ENCODE measurements at places on chromosomes 12 and 14. TPM values are rescaled to one million over a fixed set of nuclear protein-coding genes. Genes with fewer than 3 reads are reported as not detected.

GRCh38 chr12:119153477-119154434 lies 25.0 kb upstream of the HSPB8 start:
- DNase-seq: peak; percentile 76

DNA sequence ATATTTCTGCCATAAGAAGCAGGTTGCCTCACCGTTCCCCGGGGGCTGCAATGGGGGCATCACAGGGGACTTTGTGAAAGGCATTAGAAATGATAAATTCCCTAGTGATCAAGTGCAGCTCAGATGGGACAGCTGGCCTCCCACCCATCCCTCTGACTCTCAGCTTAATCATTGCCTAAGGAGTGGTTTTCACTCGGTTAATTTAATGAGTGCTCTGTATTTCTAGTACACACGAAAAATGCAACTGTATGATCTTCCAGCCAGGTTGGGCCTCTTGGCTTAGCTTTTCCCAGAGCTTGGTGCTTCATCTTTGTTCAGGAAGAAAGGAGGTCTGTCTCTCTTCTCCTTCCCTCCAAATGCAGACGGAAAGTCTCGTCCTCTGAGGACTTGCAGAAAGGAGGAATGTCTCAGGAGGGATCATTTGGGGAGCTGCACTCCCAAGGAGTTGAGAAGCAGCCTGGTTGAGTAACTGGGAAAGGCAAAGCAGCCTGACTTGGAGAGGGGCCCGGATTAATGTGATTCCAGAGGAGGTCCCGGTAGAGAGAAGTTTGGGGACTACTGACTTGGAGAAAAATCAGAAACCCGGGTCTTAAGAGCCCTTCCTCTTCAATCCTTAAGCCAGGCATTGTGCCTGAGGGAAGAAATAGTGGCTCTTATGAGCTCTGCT lies 7.2 kb downstream of the CD9 start:
- no peak for DNase-seq

DNA sequence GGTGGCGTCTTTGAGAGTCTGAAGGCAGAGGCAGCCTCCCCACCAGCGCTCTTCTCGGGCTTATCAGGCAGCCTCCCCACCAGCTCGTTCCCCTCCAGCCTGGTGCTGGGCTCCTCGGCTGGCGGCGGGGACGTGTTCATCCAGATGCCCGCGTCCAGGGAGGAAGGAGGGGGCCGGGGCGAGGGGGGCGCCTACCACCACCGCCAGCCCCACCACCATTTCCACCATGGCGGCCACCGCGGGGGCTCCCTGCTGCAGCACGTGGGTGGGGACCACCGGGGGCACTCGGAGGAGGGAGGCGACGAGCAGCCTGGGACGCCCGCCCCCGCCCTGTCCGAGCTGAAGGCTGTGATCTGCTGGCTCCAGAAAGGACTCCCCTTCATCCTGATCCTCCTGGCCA lies 11.8 kb downstream of the RNFT2 start:
- DNase-seq: no peak

GRCh38 chr14:54486685-54487084 lies 2.1 kb downstream of the GMFB start:
- DNase-seq: no peak

DNA sequence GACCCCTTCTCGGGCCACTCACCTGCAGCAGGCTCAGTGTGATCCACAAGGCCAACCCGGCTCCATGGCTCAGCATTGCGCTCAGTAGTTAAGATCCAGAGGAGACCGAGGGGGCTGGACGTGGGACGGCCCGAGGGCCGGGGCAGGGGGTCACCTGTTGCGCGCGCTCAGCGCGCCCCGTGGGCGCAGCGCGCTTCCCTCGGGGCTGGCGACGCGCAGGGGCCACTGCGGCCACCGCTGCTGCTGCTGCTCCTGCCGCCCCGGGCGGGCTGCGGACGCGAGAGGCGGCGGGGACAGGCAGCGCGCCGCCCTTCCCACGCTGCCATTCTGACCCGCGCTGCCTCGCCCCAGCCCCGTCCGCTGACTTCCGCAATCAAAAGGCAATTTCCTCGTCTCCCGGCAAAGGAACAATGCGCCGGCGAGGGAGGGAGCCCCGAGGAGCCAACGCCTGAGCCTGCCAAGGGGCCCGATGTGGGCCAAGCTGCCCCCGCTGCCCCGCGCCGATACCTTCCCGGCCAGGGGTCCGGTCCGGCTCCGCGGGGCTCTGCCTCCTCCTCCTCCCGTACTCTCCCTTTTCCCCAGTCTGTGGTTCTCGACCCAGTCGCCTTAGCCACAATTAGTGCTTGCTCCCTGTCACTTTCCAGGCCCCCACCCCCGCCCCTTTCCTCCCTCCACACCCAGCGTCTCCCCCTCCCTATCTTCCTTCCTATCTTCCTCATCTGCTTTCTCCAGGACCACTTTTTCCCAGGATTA lies 27.3 kb downstream of the PTPRB start:
- peak; percentile 67 for DNase-seq

- no peak for DNase-seq
Observed at GRCh38 chr14:66802962-66803361, 295.0 kb downstream of the GPHN start.

DNA sequence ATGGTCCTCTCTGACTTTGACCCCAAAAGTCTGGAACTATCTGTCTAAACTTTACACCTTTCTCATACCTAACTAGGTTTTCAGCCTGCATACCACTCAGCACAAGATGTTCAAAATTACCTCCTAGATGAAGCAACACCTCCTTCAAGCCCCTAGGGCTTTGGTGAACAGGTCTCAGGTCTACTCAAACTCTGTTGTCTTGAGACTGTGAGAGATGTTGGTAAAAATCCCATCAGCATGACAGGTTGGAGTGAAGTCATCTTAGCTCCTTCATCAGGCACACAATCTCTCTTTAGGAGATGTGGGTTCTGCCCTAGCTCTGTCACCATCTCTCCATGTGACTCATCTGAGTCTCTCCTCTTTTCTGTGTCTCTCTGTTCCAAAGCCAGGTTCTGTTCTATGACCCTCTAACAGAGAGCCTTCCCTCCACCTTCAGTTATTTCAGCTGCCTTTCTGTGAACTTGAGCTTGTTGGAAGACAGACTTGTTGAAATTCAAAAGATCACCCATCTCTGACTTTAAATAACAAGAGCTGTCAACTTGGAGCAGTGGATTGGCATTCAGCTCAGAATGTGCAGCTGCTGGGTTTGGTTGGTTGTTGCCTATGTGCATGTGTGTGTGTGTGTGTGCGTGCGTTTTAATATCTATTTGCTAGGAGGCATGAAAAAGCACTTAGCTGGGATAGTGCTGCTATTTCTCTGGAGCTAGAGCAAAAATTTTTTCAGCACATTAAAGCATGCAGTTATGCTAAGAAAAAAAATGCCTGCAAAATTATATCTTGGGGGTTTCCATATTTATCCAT lies 130.7 kb downstream of the CRACR2A start:
- no peak for DNase-seq

- no peak for DNase-seq
Observed at GRCh38 chr14:50758305-50758704, 72.7 kb downstream of the NIN start.

The PDE3A gene
- 81.0 TPM for total RNA-seq

Measured in sigmoid colon (tissue), 7 donors.